IPS DF 6.9 (cell line): ENCODE measurements at places on chromosomes 1 and 21.

DNA sequence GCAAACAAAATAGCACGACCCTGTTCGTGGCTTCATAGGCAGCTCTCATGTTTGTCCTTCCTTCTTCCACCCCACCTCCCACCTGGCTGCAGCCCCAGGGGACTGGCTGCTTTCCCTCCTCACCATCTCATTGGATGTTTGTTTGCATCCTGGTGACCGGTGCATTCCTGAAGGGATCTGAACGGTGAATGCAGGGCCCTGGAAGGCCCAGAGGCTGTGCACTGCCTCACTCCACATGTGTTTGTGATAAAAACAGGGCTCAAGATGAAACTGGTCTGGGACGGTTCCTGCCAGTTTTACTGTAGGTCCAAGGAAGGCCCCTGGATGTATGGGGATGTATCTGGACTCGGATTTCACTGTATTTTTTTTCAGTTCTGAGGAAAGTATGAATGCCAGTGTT, 42.8 kb downstream of the CNN3 start:
- DNase-seq: peak; percentile 35

DNA sequence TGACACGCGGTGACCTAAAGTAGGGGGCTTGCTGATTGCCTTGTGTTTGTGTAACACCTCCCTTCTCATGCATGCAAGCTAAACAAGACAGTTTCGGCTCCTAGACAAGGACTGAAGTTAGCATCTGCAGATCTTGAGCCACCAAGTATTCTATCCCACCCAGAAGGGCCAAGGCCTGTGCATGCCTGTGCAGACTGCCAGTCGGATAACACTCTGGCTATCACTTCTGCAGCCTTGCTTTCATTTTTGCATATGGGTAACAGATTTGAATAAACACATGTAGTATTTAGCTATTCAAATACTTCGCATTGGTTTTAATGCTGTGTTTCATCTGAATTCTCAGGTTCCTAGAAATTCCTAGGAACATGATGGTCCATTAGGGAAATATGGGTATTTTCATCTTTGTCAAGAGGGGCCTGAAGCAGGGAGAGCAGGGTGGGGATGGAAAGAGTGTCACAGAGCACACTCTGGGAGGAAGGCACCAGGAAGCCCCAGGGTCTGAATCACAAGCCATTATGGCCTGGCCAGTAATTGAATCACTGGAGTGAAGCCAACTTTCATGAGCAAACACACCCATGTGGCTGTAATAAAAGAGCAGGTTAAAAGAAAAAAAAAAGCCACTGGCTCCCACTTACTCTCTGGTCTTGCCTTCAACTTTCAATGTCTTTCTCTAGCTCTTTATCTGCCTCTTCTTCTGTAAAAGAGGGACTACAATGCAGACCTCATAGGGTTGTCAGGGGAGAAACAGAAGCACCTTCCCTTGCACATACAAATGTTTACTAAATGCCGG, 28.3 kb downstream of the GADD45A start:
- no peak for DNase-seq

DNA sequence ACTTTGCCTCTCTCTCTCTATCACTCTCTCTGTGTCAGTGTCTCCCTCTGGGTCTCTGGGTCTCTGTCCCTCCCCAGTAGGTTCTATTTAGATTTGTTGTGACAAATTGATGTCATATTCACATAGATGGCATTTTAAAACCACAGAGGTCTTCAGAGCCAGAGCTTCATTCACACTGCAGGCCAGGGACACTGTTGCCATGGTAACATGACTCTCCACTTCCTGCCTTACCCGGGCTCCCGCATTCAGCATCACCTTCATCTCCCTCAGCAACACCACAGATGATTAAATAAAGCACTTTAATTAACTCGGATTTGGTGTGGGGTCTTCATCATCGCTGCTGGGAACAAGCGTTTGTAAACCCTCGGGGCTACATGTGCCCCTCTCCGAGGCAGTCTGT, 132.6 kb downstream of the ETS2 start:
- peak; percentile 16 for DNase-seq

GRCh38 chr21:36113647-36114428, 21.0 kb upstream of the CBR3 start:
- DNase-seq: no peak

DNA sequence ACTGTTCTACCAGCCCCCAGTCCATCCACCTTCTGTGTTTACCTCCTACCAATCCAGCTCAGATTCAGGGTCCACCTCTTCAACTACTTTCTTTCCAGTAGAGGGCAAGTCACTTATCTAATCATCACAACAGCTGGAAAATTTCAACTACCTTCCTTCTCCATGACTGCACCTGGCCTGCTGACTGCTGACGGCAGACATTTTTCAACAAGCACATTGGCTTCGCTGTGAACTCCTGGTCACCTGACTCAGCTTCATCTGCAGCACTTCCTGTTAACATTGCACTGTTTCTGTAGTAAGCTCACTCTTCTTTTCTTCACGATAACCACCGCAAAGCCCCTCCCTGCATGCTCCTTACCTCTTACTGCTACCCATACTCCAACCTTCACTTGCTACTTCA, 405.7 kb downstream of the NTNG1 start:
- DNase-seq: no peak

DNA sequence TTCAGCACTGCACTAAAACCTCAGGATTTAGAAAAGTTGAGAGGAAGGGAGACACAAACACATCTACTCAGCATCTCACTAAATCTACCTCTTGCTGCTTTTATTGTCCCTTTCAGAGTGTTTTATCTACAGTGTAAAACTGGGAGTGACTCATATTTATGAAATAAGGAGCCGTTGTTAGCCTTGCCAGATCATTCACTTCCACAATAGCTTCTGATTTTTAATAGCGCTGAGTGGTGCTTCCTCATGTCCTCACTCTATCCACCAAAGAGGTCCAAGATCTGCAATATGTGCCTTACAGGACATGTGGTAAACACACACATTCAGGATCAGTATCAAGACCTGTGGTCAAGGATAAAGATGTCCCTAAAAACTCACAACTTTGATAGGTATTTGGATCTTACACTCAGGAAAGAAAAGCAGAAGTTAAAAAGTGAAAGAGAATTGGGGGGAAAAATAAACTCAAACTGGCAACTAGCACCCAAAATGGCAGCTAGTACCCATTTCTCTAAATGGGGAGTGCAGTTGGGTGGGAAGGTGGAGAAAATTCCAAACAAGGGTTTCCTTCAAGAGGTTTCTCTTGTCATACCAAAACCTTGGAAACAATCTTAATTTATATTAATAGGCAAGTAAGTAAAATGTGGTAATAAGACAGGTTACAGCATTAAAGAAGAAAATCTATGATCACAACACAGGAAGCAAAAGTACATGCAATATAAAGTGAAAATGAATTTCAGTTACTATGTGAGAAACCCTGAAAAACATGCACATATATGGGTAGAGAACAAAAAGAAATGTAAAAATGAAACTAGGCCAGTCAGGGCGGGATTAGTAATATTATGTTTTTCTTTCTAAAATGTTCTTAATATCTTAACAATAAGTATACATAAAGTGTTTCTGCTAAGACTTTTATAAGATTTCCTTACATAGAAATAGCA, 15.9 kb downstream of the DUSP10 start:
- DNase-seq: no peak

GRCh38 chr21:34367320-34367935, 3.6 kb downstream of the KCNE2 start:
- DNase-seq: no peak

DNA sequence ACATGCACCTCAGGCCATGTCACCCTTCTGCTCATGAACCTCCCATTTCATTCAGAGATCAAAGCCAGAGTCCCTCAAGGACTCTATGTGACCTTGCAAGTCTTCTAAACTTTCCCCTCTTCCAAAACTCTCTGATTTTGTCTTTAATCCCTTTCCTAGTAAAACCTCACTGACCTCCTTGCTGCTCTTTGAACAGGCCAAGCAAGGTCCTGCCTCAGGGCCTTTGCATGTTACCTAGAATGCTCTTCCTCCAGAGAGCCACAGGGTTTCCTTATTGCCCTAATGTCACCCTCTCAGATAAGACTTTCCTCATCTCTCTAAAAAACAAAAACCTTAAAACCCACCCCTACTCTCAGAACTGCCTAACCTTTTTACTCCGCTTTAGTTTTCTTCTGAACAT, 26.6 kb downstream of the IL23R start:
- no peak for DNase-seq

DNA sequence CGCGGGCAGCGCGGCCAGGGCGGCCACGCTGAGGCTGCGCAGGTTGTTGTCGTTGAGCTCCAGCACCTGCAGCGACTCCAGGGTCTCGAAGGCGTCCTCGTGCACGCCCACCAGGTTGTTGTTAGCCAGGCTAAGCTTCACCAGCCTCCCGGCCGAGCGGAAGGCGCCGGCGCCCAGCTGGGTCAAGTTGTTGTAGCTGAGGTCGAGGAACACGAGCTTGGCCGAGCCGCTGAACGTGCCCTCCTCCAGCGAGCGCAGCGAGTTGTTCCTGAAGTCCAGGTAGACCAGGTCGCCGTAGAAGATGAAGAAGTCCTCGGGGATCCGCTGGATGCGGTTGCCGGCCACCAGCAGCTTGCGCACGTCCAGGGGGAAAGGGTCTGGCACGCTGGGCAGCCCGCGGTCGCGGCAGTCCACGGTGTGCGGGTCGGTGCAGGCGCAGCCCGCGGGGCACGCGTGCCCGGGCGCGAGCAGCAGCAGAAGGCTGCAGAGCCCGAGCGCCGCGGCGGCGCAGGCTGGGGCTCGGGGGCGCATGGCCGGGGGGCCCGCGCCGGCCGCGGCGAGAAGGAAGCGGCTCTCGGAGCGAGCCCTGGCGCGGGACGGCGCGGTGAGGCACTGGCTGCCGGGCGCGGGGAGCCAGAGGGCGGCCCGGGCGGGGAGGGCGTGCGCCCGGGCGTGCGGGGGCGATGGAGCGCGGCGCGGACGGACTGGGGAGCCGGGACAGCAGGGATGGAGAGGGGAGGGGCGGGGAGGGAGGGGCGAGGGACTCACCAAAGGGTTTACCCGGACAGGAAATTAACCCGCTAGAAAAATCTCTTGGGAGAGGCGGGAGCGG, 524 bp downstream of the LRRC38 start:
- no peak for DNase-seq

GRCh38 chr1:197985351-197985750, 68.2 kb downstream of the LHX9 start:
- no peak for DNase-seq

GRCh38 chr1:70353601-70354331, 756 bp downstream of the ANKRD13C start:
- DNase-seq: no peak

DNA sequence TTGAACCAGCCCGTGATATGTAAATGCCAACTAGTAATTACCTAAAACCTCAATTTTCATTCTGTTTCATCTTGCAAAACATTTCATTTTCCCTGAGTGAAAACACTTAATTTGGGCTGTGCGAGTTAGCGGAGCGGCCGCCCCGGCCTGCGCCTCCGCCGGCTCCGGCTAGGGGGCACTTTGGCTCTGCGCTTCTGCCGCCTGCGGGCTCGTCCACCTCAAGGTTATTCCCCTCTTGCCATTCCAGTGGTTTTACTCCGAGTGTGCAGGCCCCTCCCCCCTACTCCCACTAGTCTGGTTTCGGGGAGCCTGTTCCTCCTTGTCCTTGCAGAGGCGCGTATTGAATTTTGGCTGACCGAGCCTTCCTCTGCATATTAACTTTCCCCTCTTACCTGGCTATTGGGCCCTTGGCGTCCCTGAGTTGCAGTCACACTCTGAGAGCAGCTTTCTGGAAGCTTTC, 55.6 kb downstream of the PEX14 start:
- DNase-seq: no peak

DNA sequence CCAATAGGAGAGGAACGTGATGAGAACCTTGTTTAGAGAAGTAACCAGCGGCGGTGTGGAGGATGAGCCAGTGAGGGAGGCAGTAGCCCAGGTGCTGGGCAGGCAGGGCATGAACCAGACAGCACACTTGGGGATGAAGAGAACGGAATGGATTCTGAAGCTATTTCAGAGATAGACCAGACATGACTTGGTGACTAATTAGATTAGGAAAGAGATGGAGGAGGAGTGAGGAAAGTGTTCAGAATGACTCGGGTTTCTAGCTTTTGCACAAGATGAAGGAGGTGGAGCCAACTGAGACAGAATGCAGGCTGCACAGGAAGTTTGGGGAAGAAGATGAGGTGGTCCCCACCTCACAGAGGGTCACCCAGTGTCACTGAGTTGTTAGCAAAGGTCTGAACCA, 5.1 kb downstream of the PEF1 start:
- DNase-seq: no peak

DNA sequence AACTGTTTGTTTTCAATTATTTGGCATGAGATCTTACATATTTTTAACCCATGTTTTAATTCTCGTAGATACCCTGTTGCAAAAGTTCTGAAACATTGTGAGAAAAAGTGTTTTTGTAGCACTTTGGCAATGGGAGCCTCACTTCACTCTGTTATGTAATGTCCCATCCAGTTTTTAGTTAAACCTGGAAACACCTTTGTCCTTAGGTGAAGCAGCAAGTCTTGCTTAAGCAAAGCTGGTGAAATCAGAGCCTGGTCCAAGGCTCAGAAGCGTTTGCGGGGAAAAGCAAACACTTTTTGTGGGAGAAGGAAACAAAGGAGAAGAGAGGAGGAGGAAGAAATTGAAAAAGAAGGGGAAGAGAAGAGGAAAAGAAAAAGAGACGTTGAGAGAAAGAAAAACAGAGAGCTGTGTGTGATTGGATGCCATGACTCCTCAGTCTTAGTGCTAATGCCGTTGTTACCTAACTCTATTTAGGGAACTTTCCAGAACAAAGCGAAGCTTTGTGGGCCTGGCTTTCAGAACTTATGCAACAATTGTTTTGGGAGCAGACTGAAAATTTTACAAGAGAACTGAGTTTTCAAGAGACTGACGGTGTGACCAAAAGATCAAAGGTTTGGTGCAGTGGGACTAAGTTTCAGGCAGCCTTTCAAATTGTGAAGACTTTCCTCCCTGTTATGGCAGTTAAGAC, 93.1 kb downstream of the NTMT2 start:
- DNase-seq: no peak

GRCh38 chr1:222461941-222462340, 86.0 kb downstream of the HHIPL2 start:
- DNase-seq: no peak

- DNase-seq: no peak
Measured at GRCh38 chr1:67563684-67564083, 121.3 kb upstream of the GADD45A start.

DNA sequence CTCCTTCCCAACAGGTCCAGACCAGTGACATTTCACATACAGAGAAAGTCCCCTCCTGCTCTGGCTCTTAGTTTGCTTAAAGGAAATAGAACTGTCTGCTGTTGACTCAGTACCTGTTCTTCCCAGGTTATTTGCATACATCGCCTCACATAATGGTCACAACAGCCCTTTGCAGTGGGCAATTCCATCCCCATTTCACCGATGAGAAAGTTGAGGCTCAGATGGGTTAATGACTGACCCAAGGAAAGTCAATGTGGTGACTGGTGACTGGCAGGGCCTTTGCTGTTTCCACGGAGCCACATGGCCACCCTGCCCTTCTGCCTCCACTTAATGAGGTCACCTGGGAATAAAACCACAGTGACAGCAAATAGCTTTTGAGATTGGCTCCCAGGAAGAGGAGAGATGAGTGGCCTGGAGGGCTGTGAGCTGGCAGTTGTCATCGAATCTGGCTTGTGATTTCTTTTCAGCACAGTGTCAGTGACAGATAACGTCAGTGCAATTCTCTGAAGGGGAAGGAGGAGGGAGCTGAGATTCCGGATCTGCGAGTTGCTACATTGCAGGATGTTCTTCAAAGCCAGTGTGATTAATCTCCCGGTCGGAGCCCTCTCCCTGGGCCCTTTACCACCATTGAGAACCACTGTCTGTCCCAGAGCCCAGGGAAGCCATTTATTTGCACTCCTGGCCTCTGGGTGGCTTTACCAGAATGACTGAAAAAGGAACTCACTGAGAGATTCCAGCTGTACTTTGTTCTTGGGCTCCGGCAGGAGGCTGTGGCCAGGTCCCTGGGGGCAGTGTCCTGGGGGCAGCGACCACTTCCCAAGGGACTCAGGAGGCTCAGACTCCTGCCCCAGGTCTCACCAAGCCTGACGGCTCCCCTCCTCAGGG, 117.2 kb downstream of the CNIH3 start:
- no peak for DNase-seq
